ENCODE measurements at places on chromosomes 3 and 15.
A peak's percentile ranks its signal among the peaks of the same experiment; 100 is the strongest.

DNA sequence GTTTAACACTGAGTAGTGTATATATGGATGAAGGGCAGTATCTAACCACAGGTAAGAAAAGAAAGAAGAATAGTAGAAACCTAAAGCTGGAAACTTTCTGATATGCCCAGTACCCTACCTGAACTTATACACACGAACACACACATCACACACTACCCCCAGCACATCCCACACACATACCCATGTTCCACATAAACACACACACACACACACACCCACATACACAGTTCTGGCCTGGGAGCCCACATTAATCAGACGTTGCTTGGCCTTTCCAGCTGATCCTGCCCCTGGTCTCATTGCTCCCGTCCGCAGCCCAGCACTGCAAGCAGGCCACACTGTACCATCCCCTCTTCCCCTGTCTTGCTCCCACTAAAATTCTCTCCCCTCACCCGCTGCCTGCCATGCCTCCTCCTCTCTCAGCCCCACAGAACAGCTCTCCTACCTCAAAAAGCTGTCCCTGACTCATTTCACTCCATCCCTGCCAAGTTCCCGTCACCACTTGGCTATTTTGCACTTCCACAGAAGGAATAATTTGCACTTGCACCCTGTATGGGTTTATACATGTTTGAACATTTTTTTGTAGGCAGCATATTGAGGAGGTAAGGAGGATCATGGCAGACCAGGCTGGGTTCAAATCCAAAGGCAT, 185.8 kb upstream of the PPP2R3A start:
- H3K27ac ChIP-seq, result no peak overlapping the region
- H3K4me3 ChIP-seq, result no peak overlapping the region
- H3K4me1 ChIP-seq, result no peaks in the 10 kb centered on the region
- no peak for DNase-seq

DNA sequence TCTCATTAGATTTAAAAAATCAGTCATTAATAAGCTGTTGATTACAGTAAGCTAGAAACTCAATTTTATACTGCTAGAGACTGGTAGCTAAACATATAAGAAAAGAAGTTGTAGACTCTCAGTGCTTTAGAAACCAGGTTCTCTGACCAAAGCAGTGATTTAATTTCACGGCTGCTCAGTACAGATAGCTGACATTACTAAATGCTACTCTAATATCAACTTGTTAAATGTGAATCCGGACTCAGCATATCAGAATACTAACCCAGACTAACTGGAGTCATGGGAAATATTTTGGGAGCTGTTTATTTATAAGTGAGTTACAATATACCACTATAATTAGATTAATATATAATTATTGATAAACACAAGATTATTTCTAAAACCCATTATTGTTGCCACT, 80.4 kb downstream of the NEDD4 start:
- no peaks in the 10 kb centered on the region for H3K27me3 ChIP-seq
- no peak overlapping the region for H3K4me3 ChIP-seq
- no peaks in the 10 kb centered on the region for H3K36me3 ChIP-seq
- H3K4me1 ChIP-seq, result no peaks in the 10 kb centered on the region
- H3K27ac ChIP-seq, result no peak overlapping the region

- H3K27me3 ChIP-seq, result peaks cover 5% of the 10 kb centered on the region
- no peak for DNase-seq
- H3K4me1 ChIP-seq, result peaks cover 4% of the 10 kb centered on the region
- no peak overlapping the region for H3K4me3 ChIP-seq
- H3K27ac ChIP-seq, result no peak overlapping the region
- H3K36me3 ChIP-seq, result no peaks in the 10 kb centered on the region
Observed at GRCh38 chr3:98188545-98188944, 22.0 kb downstream of the OR5H15 start.

DNA sequence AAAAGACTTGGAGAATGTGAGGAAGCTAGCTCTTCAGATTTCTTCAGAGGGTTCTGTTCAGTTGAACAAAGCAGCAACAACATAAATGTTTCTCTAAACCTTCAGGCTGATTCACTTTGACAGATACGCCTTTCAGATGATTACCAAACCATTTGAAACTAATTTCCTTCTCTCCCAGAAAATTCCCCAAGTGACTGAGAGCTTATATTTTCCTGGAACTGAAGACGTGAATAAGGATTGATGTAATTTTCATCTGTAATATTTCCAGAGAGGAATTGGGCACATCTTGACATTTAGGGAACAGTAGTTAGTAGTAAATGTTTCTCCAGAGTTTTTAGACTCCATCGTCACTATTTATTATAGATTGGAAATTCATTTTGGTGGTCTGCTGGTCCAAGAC, 108.6 kb upstream of the AADACL2 start:
- H3K27ac ChIP-seq, result no peak overlapping the region
- no peaks in the 10 kb centered on the region for H3K36me3 ChIP-seq
- H3K27me3 ChIP-seq, result no peaks in the 10 kb centered on the region
- no peaks in the 10 kb centered on the region for H3K4me1 ChIP-seq
- DNase-seq, result no peak

GRCh38 chr3:64144241-64144900, 80.9 kb downstream of the PRICKLE2 start:
- no peak for DNase-seq
- H3K4me1 ChIP-seq, result no peaks in the 10 kb centered on the region
- H3K27me3 ChIP-seq, result no peaks in the 10 kb centered on the region
- no peak overlapping the region for H3K27ac ChIP-seq
- H3K36me3 ChIP-seq, result no peaks in the 10 kb centered on the region
- H3K4me3 ChIP-seq, result no peak overlapping the region

GRCh38 chr3:63975723-63976122, 47.6 kb downstream of the PSMD6 start:
- H3K4me1 ChIP-seq, result peaks cover 85% of the 10 kb centered on the region
- DNase-seq, result no peak
- no peaks in the 10 kb centered on the region for H3K27me3 ChIP-seq
- H3K36me3 ChIP-seq, result peaks cover 42% of the 10 kb centered on the region
- peak overlapping the region; percentile 56 for H3K27ac ChIP-seq

GRCh38 chr15:69834761-69835160, 263.0 kb downstream of the TLE3 start:
- H3K4me1 ChIP-seq, result peaks cover 1% of the 10 kb centered on the region
- H3K27ac ChIP-seq, result no peak overlapping the region
- peaks cover 10% of the 10 kb centered on the region for H3K27me3 ChIP-seq
- H3K4me3 ChIP-seq, result no peak overlapping the region
- H3K36me3 ChIP-seq, result no peaks in the 10 kb centered on the region

GRCh38 chr3:14371573-14372474, 30.6 kb upstream of the SLC6A6 start:
- H3K27me3 ChIP-seq, result no peaks in the 10 kb centered on the region
- DNase-seq, result no peak
- H3K4me3 ChIP-seq, result no peak overlapping the region
- H3K36me3 ChIP-seq, result no peaks in the 10 kb centered on the region

DNA sequence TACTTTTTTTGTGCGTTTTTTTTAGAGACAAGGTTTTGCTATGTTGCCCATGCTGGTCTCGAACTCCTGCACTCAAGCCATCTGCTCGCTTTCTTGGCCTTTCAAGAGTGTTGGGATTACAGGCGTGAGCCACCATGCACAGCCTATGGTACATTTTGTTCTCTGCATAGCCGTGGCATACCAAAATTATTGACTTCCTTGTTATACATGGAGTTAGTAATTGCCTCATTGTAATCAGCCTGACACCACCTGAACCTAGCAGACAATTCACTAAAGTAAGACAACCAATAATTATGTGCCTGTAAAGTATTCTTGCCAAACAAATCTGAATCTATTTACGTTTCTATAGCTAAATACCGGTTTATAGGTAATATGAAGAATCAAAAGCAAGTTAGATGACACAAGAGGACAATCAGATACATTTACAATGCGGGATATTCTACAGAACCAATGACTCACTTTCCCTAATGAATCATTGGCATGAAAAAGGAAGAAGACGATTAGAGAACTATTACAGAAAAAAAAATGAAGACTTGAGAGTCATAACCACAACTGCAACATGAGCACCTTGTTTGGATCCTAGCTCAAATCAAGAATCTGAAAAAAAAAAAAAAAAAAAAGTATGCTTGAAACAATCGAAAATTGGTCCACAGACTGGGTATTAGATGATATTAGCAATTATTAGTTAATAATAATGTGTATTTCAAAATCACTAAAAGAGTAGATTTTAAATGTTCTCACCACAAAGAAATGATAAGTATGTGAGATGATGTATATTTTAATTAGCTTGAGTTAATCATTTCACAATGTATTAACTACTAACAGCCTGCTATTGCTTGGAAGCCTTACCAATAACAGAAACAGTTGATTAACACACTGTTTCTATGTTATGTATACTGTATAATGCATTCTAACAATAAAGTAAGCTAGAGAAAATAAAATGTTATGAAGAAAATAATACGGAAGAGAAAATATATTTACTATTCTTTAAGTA, 7.1 kb downstream of the GUCA1C start:
- H3K27ac ChIP-seq, result no peak overlapping the region
- DNase-seq, result no peak
- H3K27me3 ChIP-seq, result peaks cover 5% of the 10 kb centered on the region
- no peak overlapping the region for H3K4me3 ChIP-seq

DNA sequence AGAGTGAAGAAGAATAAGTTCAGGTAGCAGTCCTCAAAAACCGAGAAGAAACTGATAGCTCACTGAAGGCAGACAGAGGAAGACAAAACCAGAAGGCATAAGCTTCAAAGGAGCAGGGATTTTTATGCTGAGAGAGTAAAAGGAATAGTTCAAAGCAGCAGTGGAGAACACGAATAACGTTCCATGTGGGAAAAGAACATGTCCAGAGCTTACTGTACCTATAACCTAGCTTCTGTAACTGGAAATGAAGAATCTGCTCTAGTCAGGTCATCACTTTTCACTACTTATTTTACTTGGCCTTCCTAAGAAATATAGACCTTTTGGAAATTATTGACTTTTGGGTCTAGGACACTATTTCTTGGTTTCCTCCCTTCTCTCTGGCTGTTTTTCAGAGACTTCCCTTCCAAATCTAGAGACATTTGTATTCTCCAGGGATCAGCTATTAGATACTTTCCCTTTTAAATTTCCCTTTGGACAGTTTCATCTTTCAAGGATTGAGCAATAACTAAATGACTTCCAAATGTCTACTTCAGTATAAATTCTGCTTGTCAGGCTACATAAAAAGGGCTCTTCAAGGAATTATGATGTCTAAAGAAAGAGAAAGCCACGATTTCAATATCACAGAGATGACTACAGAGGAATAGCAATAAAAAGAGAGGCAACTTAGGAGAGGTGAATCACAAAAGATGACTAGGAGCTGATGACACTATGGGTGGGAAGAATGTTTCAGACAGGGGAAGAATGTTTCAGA, 46.7 kb downstream of the UBE3A start:
- H3K36me3 ChIP-seq, result peaks cover 48% of the 10 kb centered on the region
- no peak overlapping the region for H3K27ac ChIP-seq
- peaks cover 6% of the 10 kb centered on the region for H3K4me1 ChIP-seq
- H3K4me3 ChIP-seq, result no peak overlapping the region

GRCh38 chr3:15896500-15896899, 98.7 kb upstream of the ANKRD28 start:
- H3K27me3 ChIP-seq, result no peaks in the 10 kb centered on the region
- H3K36me3 ChIP-seq, result no peaks in the 10 kb centered on the region
- no peak overlapping the region for H3K4me3 ChIP-seq
- H3K4me1 ChIP-seq, result no peaks in the 10 kb centered on the region
- H3K27ac ChIP-seq, result no peak overlapping the region

- H3K36me3 ChIP-seq, result no peaks in the 10 kb centered on the region
- peaks cover 6% of the 10 kb centered on the region for H3K27me3 ChIP-seq
- no peak for DNase-seq
- H3K4me3 ChIP-seq, result no peak overlapping the region
- H3K4me1 ChIP-seq, result no peaks in the 10 kb centered on the region
Observed at GRCh38 chr15:51386486-51386885, 45.0 kb downstream of the GLDN start.

DNA sequence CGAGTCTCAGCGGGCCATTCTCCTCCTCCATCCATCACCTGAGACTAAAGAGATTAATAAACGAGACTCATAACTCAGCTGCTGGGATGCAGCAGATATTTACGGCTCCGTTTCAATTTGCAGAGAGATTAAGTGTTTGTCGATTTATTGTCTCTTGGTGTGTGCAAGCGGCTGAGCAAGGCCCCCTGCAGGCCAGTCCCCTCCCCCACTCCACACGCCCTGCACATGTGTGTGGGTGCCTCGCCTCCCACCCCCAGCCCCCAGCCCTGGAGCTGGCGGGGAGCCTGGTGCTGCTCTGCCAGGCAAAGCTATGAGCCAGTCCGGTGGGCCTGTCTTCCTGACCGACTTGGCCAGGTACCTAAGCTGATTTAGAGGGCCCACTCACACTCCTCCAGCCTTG, 63.0 kb downstream of the CYP11A1 start:
- H3K36me3 ChIP-seq, result no peaks in the 10 kb centered on the region
- no peaks in the 10 kb centered on the region for H3K4me1 ChIP-seq
- no peak overlapping the region for H3K27ac ChIP-seq

- H3K27me3 ChIP-seq, result no peaks in the 10 kb centered on the region
- no peak for DNase-seq
- no peak overlapping the region for H3K4me3 ChIP-seq
- H3K36me3 ChIP-seq, result peaks cover 4% of the 10 kb centered on the region
- no peak overlapping the region for H3K27ac ChIP-seq
- peaks cover 6% of the 10 kb centered on the region for H3K4me1 ChIP-seq
Observed at GRCh38 chr15:41900526-41901380, 6.9 kb upstream of the SPTBN5 start.

DNA sequence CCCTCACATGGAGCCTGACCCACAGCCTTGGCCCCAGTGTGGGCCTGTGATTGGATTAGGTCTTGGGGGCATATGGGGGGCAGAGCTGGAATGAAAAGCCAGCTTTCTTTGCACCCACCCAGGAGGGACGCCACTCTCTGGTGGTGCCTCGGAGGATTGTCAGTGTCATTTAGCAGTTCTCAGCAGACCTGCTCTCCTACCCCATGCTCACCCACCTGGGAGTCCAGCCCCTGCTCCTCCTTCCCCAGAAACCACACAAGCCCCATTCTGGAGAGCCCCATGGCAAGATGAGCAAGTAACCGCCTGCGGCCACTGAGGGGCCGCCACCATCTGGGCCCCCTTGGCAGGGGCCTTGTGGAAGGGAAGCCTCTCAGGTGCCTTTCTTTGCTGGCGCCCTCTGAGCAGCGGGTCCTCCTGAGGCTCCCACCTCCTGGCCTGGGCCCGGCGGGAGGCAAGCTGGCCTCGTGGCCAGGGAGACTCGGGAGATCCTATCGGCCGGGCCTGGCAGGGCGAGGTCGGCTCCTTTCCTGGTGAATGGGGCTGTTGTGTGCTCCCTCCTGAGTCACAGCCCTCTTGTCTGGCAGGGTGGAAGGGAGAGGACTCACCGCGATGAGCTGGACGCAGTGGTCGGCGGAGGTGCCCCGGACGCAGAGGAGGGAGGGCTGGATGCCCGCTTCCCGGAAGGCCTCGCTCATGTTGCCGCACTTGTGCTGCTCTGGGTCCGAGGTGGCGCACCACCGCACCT, 2.3 kb downstream of the MELTF start:
- peaks cover 8% of the 10 kb centered on the region for H3K4me1 ChIP-seq
- H3K27me3 ChIP-seq, result peaks cover 7% of the 10 kb centered on the region
- no peaks in the 10 kb centered on the region for H3K36me3 ChIP-seq
- H3K27ac ChIP-seq, result no peak overlapping the region
- DNase-seq, result no peak
- no peak overlapping the region for H3K4me3 ChIP-seq
